Bronchial epithelial cell (primary cell): ENCODE measurements at places on chromosomes 4 and X. TPM values are rescaled to one million over a fixed set of nuclear protein-coding genes. Genes with fewer than 3 reads are reported as not detected.

Gene SATL1
- total RNA-seq, result under 0.01 TPM in 1 of 2 replicates, not detected in the other

Gene UCHL1
- total RNA-seq, result 6.1 and 28.4 TPM in 2 replicates

Gene FRMPD4
- total RNA-seq, result under 0.01 and 0.79 TPM in 2 replicates

Gene KIAA1210
- total RNA-seq, result not detected in 2 replicates

Gene FBXL5
- total RNA-seq, result 102 and 109 TPM in 2 replicates

Gene FGD1
- 1.1 and 1.7 TPM in 2 replicates for total RNA-seq

Gene NOX1
- total RNA-seq, result not detected in 2 replicates

Gene CCKAR
- total RNA-seq, result not detected in 2 replicates

Gene SSX3
- total RNA-seq, result not detected in 2 replicates

GRCh38 chrX:34978171-34978570, 35.6 kb downstream of the FAM47B start:
- no peak for DNase-seq

GRCh38 chr4:159075531-159075932, 27.3 kb upstream of the RAPGEF2 start:
- DNase-seq, result no peak

GRCh38 chr4:24224446-24224845, 334.6 kb upstream of the PPARGC1A start:
- DNase-seq, result peak; percentile 81

- DNase-seq, result no peak
Measured at GRCh38 chr4:2943364-2944090, 19.7 kb downstream of the NOP14 start.

- no peak for DNase-seq
Measured at GRCh38 chr4:128700659-128701350, 108.7 kb upstream of the JADE1 start.

DNA sequence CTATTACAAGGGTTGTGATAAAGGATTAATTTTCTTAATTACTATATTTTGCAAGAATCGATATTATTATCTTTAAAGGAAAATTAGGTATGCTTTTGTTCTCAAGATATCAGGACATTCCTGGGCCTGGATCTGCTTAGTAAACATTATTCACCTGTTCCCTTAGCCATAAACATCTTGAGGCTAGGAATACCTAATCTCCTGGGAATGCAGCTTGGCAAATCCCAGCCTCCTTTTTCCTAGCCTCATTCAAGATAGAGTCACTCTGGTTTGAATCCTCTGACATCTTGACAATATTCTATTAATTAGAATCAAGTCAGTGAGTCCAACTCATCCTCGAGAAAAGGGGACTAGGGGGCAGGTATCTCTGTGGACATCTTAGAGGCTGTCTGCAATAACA, 327.1 kb downstream of the STIM2 start:
- DNase-seq, result peak; percentile 11

GRCh38 chr4:87067124-87067885, 132.5 kb downstream of the AFF1 start:
- no peak for DNase-seq

GRCh38 chrX:33385546-33385945, 174.2 kb upstream of the DMD start:
- no peak for DNase-seq

DNA sequence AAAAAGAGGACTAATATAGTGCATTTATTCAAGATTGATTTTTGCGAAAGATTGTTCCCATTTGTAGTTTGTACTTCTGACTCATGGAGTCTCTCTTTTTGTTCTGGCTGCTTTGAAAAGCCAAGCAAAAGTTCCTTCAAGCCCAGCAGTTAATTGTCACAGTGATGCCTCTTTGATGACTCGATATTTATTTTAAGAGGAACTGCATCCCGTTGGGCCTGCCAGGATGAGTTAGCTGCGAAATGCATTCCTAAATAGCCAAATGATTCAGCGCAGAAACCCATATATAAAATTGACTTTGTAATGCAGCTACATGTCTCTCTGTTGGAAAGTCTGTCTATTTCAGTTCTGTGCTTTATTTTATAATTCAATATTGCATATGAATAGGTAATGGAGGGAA, 295.1 kb downstream of the GBA3 start:
- peak; percentile 77 for DNase-seq

DNA sequence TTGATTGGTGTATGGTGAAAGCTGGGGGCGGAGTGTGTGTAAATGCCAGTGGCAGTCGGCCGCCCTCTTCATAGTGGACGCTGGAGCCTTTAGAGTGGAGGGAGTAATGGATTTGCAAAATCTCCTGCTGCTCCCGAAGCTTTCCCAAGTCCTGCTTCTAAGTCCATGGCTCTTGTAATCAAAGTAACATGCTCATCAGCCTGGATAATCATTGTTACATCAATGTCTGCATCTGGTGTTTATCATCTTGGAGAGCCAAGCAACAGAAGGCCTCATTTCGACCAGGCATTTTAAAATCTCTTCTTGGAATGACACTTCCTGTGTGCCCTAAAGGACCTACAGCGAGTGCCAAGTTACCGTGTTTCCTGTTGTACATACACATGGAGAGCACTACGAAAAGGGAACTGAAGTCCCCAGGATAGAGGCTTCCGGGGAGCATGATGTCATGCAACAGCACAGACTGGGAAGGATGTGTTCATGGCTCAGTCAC, 32.2 kb downstream of the UNC5C start:
- DNase-seq, result no peak

DNA sequence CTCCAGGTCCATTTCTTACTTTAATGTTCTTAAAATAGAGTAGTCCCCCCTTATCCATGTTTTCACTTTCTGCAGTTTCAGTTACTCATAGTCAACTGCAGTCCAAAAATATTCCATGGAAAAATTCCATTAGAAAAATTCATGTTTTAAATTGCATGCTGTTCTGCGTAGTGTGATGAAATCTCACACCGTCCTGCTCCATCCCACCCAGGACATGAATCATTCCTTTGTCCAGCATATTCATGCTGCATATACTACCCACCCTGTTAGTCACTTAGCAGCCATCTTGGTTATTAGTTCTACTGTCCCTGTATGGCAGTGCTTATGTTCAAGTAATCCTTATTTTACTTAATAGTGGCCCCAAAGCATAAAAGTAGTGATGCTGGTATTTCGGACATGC, 5.4 kb upstream of the PDLIM5 start:
- peak; percentile 98 for DNase-seq

DNA sequence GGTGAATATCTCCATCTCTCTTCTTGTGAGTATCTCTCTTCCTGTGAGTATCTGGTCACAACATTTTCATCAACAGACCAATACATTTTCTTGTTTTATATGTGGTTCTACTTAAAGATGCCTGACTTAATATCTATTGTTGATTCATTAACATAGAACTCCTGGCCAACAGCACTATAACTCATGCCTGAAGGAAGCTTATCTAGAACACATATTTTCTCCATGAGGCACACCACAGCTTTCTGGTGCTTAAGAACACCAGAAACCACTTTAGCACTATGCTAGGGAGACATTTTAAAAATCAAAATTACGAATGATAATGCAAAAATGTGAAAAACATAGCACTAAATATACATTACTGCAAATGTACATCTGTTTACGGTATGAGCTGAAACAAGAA, 190.4 kb downstream of the GABRB1 start:
- DNase-seq, result peak; percentile 18
